Glutamatergic neuron (in vitro differentiated cells): ENCODE measurements at places on chromosomes 12 and 14. TPM values are rescaled to one million over a fixed set of nuclear protein-coding genes. Genes with fewer than 3 reads are reported as not detected.
A peak's percentile ranks its signal among the peaks of the same experiment; 100 is the strongest.

DNA sequence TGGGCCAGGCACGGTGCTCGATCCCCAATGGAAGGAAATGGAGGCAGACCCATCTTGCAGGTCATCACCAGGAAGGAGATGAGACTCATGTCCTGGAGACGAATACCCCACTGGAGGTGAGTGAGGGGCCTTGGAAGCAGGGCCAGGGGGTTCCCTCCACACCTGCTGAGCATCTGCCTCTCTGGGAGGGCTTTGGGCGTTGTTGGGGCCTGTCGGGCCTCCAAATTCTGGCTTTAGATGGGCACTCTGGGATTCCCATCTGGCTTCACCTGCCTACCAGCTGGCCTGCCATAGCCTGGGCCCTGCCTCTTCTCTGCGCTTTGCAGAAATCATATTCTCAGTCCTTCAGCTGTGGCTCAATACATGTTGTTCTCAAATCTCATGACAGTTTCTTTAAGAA is 13.9 kb downstream of the RTL1 start:
- peak; percentile 10 for DNase-seq

DNA sequence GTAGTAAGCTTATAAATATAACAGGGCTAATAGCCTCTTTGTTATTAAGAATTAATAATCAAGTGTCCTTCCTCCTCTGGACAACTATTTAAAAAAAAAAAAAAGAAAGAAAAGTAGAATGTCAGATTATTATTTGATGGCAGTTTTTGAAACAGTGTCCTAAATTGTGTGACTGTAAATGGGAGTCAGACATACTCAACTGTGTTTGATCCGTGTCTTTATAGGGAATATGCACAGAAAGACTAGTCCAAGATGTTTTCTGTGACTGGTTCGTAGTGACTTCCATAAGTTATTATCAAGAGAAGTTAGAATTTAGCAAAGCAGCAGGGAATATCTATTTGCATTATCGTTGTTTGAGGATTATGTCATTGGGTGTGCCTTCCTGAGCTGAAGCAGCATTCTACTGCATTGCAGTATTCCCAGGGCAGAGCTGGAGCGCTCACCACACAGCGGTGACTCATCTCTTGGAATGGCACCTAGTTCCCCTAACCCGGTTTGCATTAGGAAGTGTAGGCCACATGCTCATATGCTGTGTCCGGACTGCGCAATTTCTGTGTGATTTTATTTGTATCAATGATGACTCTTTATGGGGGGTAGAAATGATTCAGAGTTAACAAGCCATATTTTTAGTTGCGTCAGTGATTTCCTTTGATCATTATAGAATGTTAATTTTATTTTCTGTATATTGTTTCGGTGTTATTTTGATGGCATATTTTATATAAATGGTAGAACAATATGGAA is 7.9 kb downstream of the DYNC1H1 start:
- DNase-seq, result peak; percentile 57

GRCh38 chr12:3355378-3355900 is 135.6 kb upstream of the PRMT8 start:
- no peak for DNase-seq

- no peak for DNase-seq
Observed at GRCh38 chr12:79000501-79000900, 135.9 kb downstream of the SYT1 start.

GRCh38 chr12:94025756-94026155 is 122.6 kb upstream of the PLXNC1 start:
- no peak for DNase-seq

A2M gene
- total RNA-seq, result 346 TPM

GRCh38 chr12:76445462-76445861 is 97.2 kb upstream of the BBS10 start:
- no peak for DNase-seq

DNA sequence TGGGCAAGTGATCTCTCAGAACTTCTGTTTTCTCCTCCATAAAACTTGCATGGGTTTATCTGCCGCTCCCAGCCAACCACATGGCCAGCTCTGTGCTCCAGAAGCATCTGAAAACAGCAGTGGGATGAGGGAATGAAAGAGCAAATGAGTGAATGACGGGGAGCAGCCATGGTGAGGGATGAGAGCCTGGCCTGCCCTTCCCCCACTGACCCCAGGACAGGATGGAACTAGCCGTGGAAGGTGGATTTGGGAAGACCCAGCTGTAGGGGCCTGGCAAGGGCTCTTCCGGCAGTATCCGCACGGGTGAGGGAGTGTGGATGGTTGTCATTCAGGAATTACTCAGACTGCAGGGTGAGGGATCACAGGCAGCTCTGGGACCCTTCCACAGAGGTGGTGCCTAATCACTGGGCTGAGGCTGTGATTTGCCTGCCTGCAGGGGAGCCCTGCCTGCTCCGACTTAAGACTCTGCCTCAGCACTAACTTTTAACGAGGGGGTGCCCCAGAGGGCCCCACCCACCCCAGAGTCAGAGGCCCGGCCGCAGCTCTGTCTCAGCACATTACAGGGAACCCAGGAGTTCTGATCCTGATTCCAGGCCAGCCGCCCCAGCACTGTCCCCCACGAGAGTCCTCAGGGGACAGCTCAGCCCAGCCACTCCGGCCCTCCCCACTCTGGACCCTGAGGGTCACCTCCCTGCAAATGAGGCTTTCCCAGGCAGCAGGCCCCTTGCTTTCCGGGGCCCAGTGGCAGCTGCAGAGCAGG is 136.8 kb upstream of the C14orf180 start:
- no peak for DNase-seq

- no peak for DNase-seq
Observed at GRCh38 chr14:65042731-65043372, 56.2 kb downstream of the FNTB start.

FAM90A1 gene
- total RNA-seq, result 0.54 TPM

GRCh38 chr12:120468325-120468820 is 1.2 kb downstream of the SRSF9 start:
- peak; percentile 55 for DNase-seq

TNS2 gene
- total RNA-seq, result 2.5 TPM

DNA sequence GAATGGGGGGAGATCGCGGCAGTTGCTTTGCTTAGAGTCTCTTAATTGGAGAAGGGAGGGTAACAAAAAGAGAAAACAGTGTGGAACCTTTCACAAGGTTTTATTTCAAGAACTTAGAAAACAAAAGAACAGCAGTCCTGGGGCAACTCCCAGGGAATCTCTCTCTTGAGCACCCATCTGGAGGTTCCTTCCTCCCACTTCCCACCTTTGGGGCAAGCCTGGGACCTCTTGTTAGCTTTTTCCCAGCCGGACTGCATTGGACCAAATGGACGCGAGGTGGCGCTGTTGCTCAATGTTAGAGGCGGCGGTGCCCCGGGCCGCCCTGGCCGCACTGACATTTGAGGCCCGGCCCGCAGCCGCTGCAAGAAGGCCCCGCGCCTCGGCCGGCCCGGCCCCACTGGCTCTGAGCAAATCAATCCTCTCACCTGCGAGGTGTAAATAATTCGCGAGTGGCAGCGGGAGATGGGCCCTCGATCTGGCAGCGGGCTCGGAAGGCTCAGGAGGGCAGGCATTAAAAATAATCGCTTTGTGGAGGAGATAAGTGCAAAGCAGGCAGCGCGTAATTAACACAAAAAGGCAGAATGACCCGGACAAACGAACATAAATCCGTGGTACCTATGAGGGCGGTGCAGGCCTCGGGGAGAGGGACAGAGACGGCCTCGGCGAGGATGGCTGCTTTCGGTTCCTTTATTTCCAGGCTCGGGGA is 2.8 kb upstream of the HOXC8 start:
- peak; percentile 91 for DNase-seq

DNA sequence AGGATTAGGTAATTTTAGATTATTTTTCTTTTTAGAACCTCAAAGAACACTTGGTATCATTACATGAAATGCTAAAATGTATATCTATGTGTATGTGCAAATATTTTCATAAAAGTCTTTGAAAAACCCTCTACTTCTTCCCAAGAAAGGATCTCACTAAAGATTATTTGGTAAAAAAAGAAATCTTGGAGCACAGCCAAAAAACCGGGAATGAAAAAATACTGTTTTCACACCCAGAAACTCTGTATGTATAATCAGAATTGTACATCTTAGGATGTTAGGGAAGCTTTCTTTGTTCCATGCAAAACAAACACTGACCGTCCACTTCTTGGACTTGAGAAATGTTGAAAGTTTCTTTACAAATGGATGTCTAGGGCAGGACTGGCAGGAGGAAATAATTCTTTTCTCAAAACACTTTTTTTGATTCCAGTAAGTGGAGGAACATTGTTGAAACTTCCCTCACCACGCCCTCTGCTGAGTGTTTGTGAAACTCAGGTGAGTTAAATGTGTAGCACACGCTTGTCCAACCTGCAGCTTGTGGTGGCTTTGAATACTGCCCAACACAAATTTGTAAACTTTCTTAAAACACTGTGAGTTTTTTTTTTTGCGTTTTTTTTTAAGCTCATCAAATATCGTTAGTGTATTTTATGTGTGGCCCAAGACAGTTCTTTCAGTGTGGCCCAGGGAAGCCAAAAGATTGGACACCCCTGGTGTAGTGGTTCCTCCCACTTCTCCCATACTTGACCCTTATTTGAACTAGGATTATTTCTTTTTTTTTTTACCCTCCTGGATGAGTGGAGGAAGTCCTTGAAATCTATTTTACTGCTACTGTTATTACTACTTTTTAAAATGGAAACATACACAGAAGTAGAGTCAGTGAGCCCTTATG is 26.6 kb downstream of the FBXO34 start:
- no peak for DNase-seq

CD4 gene
- total RNA-seq, result 0.17 TPM

DNA sequence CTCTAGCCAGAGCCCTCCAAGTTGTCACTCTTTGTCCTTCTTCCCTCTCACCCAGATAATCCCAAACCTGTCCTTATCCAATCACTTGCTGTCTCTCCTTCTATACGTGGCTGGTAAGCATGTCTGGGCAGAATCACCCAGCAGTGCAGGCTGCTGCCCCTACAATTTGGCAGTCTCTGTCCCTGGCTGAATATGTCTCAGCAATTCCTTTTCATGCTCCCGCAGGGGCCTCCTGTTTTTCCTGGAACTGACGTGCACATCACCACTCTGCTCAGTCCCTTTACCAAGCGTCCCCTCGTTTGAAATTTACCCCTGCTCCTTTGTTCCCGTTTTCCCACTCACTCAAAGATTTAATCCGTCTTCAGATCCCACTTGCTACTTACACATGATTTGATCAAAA is 80.0 kb downstream of the ST8SIA1 start:
- DNase-seq, result no peak

DNA sequence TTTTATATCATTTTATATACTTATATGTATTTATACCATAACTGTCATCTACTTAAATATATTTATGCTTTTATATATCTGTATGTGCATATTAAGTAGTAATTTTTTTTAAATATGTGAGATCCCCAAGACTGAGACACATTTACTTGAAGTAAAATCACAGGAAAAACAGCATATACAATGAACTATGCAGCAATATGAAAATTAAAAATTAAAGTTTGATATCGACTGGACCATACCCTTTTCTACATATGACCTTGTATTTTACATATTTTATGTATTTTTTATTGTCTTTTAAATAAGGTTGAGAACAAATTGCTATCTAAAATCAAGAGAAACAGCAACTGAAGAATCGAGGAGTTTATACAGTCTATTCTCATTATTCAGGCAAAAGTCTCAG is 50.0 kb downstream of the TSPAN19 start:
- DNase-seq, result no peak

GRCh38 chr12:47851303-47851952 is 31.7 kb upstream of the HDAC7 start:
- DNase-seq, result no peak

PPP4R4 gene
- total RNA-seq, result 1.6 TPM

DNA sequence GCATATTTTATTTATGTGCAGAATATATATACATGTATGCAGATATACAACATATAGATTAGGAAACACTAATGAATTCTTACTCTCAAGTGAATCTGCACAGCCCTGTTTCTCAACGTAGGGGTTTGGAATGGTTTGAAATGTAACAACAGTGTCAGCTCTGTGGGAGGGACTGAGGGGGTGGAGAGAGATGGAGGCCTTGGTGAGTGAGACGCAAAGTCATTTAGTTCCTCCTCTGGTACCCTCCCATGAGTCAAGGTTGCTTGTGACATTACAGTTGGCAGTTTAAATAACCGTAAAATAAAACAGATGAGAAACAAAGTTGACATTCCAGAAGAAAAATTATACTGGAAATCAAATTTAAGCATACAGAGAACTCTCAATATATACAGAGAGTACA is 313.0 kb upstream of the PRKD1 start:
- DNase-seq, result no peak

KMT2D gene
- 144 TPM for total RNA-seq

SPSB2 gene
- total RNA-seq, result 4.3 TPM

DRAM1 gene
- total RNA-seq, result 0.83 TPM

SLC17A8 gene
- total RNA-seq, result 0.25 TPM

- no peak for DNase-seq
Observed at GRCh38 chr12:30719060-30719459, 23.4 kb upstream of the IPO8 start.

DNA sequence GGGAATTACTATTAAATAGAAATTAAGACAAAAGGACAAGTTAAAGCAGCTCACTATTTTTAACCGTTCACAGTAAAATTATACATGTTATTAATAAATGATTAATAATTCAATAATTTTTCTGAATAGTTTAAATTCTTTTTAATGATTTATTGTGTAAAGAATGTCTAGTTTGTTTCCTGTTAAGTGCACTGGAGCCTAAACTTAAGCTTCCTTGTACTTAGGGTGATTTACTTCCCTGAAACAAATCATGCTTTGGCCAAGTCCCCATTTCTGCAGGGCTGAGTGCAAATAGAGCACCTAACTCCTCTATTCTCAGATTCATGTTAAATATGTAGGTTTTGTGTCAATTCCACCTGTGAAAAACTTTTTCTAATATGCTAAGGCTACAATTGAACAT is 188.9 kb upstream of the PDZRN4 start:
- DNase-seq, result no peak

- no peak for DNase-seq
Observed at GRCh38 chr12:49037111-49037946, 18.8 kb upstream of the PRKAG1 start.

DNA sequence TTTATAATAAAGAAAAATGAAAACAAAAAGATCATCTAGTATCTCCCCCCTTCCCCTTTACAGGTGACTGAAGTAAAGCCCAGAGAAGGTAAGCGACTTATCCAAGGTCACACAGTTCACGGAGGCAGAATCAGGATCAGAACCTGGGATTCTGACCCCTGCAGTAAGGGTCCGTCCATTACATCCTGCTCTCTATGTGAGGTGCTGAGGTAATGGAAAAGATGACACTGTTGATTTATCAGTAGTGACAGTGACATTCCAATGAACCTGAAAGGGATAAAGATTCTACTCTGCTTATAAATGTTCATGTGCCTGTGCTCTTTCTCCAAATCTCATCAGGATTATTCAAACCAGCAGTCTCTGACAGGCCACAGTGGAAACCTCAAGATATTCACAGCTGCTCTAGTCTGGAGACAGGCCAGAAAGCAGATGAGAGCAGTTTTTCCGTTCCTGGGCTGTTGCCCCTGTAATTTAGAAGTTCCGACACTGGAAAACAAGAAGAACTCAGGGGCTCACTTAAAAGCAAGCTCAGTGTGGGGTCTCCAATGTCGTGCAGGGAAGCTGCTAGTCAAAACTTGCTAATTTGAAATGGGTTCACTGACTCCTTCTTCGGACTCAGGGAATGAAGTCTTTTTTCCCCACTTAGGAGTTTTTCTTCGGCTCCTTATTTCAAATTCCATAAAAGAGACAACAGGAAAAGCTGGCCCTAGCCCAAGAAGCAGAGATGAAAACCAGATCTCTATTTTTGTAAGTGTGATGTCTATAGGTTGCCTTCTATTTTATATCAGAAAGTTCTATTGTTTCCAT is 131.8 kb upstream of the EEA1 start:
- DNase-seq, result no peak
